ENCODE measurements at places on chromosomes 1 and 21.

GRCh38 chr1:11854519-11854918, 4.2 kb downstream of the NPPB start:
- no peak for DNase-seq

GRCh38 chr1:2446861-2447260, 29.2 kb upstream of the PLCH2 start:
- DNase-seq: no peak

DNA sequence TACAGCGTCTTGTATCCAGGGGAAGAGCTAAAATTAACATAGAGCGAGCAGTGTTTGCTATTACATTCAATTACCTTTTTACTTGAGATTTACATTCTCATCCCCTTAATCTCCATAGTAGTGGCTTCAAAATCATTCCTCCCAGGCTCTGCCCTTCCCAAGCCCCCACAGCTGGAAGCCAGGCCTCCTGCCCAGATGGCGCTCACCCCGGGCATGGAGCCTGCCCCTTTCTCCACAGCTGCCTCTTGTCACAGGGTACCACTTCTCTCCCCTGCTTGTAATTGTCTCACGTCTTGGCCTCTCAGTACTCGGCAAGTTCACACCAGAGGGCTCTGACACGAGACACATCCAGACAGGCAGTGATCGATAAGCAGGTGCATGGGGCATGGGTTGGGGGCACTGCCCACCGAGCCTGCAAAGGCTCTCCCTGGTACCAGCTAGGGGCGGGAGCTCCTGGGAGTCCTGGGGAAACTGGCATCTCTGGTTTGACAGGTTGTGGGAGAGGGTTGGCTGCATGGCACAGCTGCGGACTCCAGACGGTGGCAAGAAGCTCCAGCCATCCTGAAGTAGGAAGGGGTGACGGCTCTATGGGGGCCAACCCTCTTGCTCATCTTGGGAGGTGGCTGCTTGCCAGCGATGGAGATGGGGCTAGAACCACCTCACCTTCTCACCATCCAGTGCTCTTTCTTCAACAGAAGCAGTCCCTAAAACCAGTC, 20.1 kb downstream of the CASZ1 start:
- no peak for DNase-seq

DNA sequence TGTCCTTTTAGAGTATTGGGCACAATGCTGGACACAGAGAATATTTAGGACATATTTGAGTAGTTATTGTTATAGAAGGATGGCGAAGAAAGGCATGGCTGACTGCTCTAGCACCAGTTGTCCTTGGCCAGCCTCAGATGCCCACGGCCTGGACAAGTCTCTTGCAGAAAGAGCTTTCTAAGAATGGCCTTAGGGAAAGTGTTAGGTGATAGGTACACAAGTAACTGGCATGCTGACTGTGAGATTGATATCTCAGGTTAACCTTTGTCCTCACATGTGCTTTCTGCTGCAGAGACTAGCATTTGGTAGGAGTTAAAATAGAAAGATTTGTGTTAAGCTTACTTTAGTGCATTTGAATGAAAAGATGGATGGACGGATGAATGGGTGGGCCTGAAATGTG, 10.1 kb downstream of the SFT2D2 start:
- no peak for DNase-seq

DNA sequence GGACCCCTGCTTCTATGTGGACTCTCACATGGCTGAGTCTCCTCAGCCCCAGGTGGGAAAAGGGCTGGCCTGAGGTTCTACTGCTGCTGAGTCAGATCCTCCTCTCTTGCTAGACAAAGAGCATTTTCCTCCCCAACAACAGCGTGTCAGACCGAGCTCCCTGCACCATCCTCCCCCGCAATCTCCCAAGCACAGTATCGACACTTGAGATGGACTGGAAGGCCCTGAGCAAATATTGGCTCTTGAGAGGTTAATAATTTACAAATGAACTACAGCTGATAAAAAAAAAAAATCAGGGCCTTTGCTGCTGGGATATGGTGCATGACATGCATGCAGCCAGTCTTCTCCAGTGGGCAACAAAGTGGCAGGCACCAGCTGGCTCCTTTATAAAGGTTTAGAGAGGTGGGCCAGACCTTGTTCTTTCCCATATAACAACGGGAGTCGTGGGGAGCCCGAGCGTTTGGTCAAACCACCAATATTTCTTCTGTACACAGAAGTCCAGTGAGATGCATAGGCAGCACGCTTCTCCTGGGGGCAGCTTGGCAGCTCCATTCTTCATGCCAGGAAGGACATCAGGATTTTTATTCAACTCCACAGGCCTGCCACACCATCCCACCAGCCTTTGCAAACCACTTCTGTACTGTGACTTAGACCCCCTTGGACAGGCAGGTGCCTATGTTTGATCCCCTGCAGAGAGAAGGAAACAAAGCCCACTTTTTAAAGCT, 55.4 kb upstream of the CAMK1G start:
- DNase-seq: peak; percentile 36

- no peak for DNase-seq
These were observed 576.6 kb downstream of the NPHP4 start for GRCh38 chr1:5415606-5416005.

DNA sequence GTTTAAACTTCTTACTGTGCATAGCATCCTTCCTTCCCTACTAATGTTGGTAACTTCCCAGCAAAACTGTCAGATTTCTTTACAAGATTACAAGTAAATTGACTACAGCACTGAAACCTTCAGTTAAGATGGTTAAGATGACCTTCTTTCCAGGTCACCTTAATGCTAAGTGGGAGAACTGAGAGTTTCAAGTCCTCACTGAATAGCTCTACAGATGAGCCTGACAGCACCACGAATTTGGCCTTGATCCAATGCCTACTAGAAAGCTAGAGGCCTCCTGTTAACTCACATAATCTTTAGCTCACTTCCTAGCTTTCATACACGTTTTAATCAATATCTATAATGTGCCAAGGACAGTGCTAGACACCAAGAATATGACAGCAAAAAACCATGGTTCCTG, 276.0 kb upstream of the PLD5 start:
- no peak for DNase-seq

DNA sequence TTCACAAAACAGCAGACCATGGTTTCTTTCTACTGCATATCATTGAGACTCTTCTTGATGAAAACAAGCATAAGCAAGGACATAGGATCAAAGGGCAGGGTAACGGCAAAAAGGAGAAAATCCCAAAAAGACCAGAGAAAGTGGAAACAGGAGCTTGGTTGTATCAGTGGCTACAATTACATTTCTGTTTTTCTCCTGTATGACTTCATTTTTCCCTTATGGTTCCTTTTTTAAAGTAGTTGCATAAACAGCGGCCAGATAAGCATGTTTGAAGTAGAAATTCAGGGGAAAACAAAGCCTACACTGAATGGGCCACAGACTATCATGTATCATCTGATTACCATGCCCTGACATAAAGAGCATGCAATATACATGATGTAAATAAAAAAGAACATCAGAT, 4.6 kb downstream of the EGLN1 start:
- no peak for DNase-seq

DNA sequence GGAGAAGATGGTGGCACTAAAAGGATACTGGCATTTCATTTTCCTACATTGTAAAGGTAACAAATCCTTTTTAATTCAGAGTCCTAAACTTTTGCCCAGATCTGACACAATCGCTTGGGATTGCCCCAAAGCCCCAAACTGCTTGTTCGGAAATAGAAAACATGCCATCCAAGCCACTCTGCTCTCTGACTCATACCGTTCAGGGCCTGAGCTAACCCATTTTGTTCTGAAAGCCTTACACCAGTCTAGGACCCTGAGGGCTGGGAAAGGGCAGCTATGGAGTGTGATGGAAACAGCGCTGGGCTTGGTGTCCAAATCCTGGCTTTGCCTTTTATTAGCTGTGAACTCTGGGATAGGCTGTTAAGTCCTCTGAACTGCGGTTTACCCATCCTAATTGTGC, 159.4 kb upstream of the UBE2U start:
- DNase-seq: peak; percentile 90

- DNase-seq: no peak
These were observed 194.4 kb downstream of the EIF4G3 start for GRCh38 chr1:20982316-20982715.

DNA sequence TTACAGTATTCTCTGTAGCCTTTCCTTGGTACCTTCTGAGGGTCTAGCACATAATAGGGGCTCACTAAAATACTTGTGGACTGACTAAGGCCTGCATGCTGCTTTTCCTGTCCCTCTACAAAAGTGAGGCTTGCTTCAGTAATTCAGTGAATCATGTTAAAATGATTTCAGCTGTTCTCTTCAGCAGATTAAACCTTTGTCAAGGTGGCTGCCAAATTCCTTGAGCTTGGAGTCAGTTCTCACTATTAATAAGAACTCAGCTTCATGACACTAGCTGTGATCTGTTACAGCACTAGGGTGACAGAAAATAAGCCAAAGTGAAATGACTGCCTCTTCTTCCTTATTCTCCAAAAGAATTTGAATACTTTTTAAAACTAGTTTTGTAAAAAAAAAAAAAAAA, 128.8 kb downstream of the KCNN3 start:
- DNase-seq: no peak

DNA sequence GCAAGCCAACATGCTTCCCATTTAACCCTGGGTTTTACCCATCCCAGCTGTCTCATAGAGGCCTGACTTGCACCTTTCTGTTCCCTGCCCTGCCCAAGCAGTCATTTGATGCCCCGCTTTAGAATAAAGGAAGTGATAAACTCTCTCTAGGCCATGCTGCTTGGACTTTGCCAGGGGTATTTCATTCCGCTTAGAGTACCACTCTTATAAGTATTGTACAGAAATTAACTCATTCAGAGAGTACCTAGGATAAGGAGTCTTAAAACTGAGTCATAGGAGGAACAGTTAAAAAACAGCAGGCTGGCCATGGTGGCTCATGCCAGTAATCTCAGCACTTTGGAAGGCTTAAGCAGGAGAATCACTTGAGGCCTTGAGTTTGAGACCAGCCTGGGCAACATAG, 21.0 kb upstream of the LYST start:
- DNase-seq: no peak

DNA sequence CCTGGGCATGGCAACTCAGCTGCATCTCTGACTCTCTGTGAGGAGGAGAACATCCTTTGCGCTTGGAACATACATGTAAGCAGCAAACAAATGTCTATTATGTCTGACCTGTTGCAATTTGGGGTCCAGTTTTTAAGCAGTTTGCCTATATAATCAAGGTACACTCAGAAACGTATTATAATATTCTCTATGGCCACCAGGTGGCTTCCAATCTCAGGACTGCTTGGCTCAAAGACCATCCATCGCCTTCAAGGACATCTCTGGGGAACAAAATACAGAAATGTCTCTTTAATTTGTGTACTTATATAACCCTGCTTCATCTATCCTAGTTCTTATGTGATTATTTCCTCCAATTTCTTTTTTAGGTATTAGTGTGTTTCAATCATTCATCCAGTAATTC, 227.2 kb downstream of the OLFM3 start:
- DNase-seq: peak; percentile 40

- no peak for DNase-seq
These were observed 27.5 kb downstream of the RGS8 start for GRCh38 chr1:182656842-182657397.

DNA sequence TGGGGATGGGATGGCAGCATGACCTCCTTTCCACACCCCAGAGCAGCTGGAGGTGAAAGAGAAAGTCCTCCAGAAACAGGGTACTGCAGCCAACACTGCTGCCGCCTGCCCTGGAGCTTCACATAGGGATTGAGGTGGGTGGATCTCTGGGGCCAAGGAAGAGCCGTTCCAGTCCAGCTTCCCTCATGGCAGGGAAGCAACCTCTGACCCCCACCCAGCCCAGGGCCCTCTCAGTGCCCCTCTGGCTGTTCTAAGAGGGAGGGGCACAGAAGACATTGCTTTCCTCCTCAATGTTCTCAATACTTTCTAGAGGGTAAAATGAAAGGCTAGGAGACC, 5.7 kb downstream of the KIF21B start:
- DNase-seq: no peak

GRCh38 chr1:151680391-151680790, 36.2 kb downstream of the CELF3 start:
- peak; percentile 24 for DNase-seq

DNA sequence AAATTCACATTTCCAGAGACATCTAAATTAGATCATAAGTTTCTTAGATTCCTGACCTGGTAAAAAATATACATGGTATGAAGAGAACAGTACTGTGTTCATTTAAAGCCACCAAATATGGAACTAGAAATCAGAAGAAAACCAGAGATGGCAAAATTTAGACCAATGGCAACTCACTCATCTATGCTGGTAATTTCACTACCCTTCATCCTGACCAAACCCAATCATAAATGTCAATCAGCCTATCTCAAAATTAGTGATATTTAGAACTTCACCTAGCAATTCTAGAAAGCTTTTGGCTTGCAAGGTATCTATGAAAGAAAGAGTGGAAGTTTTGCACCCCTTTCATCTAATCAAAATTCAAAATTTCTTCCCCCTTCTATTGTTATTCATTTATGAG, 107.7 kb downstream of the NIBAN1 start:
- DNase-seq: no peak

- DNase-seq: peak; percentile 42
These were observed 442 bp upstream of the AHCYL1 start for GRCh38 chr1:109984190-109984455.

DNA sequence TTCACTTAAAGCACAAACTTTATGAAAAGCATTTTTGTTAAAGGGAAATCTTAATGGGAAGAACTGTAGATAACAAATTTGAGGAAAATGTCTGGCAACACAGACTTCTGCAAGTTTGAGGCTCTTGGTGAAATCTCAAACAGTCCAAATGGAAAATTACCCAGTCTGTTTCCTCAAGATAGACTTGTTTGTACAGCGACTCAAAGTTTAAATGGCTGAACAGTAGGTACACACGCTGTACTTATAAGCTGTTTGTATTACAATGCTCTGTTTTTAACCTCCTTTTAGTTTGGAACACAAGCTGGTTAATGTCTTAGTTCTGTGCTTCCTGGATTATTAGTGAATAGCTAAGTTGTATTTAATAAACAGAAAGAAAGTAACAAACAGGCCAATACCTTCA, 217.1 kb downstream of the NFIA start:
- DNase-seq: no peak

DNA sequence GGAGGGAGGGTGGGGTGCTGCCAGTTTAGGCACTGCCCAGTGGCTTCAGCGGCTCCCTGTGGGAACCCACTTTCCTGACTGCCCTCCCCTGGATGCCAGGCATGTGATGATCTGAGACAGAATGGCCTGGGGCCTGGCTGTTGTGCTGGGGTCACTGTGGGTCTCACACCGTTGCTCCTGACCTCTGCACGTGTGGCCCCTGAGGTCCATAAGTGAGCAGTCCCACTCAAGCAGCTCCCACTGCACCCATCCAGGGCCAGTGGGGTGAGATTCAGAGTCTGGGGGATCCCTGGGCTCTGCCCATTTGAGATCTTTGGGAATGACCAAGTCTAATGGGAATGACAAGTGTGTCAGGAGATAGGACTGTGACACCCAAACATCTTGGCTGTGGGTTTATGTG, 18.0 kb downstream of the PODN start:
- DNase-seq: no peak

- DNase-seq: no peak
These were observed 66.9 kb upstream of the TINAGL1 start for GRCh38 chr1:31509124-31510072.

DNA sequence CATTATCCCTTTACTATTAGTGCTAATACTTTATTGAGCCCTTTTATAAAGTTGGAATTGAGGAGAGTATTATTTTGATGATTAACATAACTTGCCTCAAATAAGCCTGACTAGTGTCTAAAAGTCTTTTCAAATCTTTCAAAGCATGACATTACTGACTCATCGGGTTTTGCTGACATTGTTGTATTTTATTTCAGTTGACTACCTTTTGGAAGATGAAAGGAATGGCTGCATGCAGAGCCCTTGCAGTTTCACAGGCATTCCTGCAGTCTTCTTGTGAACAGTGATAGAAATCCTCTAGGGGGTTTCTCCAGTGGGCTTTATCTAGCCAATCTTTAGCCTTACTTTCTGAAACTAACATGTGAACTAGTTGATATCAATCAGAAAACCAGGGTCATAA, 43.0 kb upstream of the TMEM61 start:
- no peak for DNase-seq
